Activated T-helper 1 cell treated with anti-CD3 and anti-CD28 coated beads, Interleukin-2, amount 50 U/mL, for 16 hours (primary cell): ENCODE measurements at places on chromosomes 6 and 20.

GRCh38 chr6:118309337-118310093 lies 238.6 kb upstream of the PLN start:
- DNase-seq: no peak

DNA sequence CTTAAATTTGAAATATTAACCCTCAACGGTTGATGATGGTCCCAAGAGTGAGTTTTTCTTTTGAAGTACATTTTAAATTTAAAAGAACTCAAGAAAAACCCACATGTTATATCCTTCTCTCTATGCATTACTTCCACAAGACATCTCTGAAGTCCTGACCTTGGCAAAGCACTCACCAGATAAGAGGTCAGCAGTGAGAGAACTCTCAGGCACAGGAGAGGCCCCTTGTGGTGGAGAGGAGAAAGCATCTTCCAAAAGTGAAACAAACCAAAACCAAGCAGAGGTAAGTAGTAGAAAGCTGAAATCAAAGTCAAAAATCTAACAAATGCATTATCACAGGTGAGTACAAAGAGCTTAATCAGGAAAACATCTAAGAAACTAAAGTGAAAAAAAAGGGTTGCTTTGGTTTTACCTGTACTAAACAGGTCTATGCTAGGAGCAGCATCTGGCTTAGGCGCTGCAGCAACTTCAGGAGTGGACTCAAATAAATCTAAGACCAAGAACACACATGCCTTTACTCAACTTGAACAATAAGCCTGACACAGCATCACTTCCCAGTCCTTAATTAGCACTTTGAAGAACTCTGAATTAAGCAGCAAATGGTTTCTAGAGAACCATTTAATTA lies 80.5 kb downstream of the PRSS35 start:
- DNase-seq: no peak

GRCh38 chr6:119077643-119078375 lies 655 bp downstream of the FAM184A start:
- peak; percentile 30 for DNase-seq

GRCh38 chr6:93676581-93676980 lies 257.2 kb upstream of the EPHA7 start:
- DNase-seq: no peak

DNA sequence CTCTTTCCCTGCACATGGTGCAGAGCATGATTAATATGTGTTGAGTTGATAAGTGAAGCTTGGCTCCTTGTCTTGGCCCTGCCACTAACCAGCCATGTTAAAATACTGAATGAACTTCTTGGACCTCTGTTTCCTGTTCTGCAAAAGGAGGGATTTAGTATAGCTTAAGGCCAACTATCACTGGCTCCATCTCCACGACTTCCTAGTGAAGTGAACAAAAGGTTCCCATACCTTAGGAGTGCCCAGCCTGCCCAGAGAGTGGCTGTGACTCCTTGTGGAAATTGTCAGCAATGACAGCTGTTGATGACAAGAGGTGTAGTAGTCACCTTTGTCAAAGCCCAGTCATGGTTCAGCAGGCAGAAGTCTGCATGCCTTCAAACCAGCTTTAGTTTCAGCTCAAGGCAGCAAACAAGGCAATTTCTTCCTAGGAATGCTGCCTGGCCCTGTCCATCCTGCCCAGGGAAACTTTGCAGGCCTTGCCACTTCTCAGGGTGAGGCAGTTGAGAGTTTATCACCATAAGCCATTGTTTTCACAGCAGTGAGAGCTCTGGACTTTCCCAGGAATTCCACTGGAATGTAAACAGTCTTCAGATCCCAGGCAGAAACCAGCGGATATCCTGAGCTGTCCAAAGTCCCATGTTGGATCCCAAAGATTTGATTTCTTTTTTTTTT lies 169.7 kb upstream of the TNFAIP3 start:
- DNase-seq: no peak

- no peak for DNase-seq
Observed at GRCh38 chr20:13487202-13487601, 151.5 kb downstream of the TASP1 start.
